Activated CD8-positive, alpha-beta T cell treated with anti-CD3 and anti-CD28 coated beads for 36 hours (primary cell): ENCODE measurements at places on chromosomes 1 and 21.

DNA sequence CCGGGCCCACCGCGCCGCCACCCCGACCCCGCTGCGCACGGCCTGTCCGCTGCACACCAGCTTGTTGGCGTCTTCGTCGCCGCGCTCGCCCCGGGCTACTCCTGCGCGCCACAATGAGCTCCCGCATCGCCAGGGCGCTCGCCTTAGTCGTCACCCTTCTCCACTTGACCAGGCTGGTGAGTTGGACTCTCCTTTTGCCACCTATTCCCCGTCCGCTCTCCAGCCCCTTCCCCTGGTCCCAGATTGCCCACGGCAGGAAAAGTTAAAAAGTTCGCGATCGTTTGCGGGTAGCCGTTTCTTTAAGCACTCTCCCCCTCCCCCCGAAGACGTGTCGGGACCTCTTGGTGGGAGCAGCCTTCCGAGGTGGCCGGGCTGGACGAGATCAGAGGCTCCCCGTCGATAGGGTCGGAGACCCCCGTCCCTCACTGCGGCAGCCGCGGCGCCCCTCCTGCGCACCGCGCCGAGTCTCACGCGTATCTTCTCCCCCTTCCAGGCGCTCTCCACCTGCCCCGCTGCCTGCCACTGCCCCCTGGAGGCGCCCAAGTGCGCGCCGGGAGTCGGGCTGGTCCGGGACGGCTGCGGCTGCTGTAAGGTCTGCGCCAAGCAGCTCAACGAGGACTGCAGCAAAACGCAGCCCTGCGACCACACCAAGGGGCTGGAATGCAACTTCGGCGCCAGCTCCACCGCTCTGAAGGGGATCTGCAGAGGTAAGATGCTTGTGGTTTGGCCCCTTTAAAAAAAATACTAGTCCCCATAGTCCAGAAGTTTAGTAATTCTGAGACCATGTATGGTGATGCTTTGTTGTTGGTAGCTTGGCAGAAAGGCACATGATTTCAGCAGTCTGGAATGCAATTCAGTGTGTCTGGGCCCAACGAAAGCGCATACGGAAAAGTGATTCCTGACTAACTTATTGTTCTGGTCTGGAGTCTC is 576 bp downstream of the CCN1 start:
- no peak overlapping the region for H3K27ac ChIP-seq
- peaks cover 32% of the 10 kb centered on the region for H3K4me1 ChIP-seq
- DNase-seq, result peak; percentile 72
- H3K27me3 ChIP-seq, result peaks cover 64% of the 10 kb centered on the region

DNA sequence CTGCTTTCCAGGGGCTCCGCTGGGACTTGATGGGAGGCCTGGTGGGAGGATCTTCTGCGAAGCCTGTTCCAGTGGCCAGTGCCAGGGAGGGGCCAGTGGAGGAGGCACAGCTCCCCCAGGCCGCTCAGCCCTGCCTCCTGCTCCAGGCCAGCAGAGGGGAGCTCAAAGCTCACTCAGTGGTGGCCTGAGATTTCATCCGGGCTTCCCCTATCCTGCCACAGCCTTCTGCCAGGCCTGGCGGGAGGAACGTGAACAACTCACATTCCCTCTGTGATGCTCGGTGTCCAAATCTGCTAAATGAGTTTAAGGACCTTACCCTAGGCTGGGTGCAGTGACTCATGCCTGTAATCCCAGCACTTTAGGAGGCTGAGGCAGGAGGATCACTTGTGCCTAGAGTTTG is 3.3 kb downstream of the CLCNKB start:
- DNase-seq, result no peak
- H3K27me3 ChIP-seq, result peaks cover 14% of the 10 kb centered on the region
- no peaks in the 10 kb centered on the region for H3K4me1 ChIP-seq
- no peak overlapping the region for H3K27ac ChIP-seq
- H3K4me3 ChIP-seq, result no peak overlapping the region

- H3K4me3 ChIP-seq, result no peak overlapping the region
- peak overlapping the region; percentile 66 for H3K27ac ChIP-seq
- H3K27me3 ChIP-seq, result no peaks in the 10 kb centered on the region
Measured at GRCh38 chr21:38958940-38959691, 153.4 kb downstream of the ETS2 start.

DNA sequence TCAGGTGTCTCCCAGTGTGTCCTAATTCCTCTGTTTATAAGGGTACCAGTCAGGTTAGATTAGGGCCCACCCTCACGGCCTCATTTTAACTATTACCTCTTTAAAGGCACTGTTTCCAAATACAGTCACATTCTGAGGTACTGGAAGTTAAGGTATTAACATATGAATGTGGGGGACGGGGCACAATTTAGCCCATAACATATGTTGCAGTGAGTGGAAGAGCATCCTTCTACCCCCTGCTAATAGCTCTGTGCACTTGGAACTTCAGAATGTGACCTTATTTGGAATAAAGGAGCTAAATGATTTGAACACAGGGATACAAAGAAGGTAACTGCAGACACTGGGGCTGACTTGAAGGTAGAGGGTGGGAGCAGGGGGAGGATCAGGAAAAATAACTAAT is 67.3 kb upstream of the ADGRL2 start:
- H3K4me3 ChIP-seq, result no peak overlapping the region
- no peaks in the 10 kb centered on the region for H3K4me1 ChIP-seq
- H3K36me3 ChIP-seq, result no peaks in the 10 kb centered on the region
- H3K27me3 ChIP-seq, result no peaks in the 10 kb centered on the region

- H3K36me3 ChIP-seq, result no peaks in the 10 kb centered on the region
- DNase-seq, result no peak
- peaks cover 7% of the 10 kb centered on the region for H3K27me3 ChIP-seq
- no peaks in the 10 kb centered on the region for H3K4me1 ChIP-seq
- no peak overlapping the region for H3K27ac ChIP-seq
Measured at GRCh38 chr21:38929142-38929541, 123.4 kb downstream of the ETS2 start.

GRCh38 chr1:196649990-196650389 is 1.9 kb upstream of the CFH start:
- no peak for DNase-seq
- H3K4me1 ChIP-seq, result peaks cover 12% of the 10 kb centered on the region
- H3K27ac ChIP-seq, result no peak overlapping the region

DNA sequence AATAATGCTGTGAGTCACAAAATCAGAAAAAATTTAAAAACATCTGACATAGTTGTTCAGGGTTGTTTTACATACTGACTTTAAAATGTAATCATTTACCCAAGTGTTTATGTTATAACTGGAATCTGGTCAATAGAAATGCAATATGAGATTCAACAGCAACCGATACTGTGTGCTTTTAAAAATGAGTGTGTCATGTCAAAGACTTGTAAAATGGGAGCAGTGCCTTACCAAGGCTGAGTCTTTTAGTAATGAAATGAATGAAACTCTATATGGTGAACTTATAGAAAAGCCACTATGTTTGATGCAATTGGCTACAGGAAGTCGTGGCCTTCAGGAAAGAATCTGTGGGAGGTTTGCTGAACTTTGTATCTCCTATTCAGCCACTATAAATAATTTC is 570.2 kb downstream of the DPYD start:
- peaks cover 8% of the 10 kb centered on the region for H3K36me3 ChIP-seq
- no peaks in the 10 kb centered on the region for H3K27me3 ChIP-seq
- H3K4me1 ChIP-seq, result peaks cover 5% of the 10 kb centered on the region
- DNase-seq, result no peak
- no peak overlapping the region for H3K27ac ChIP-seq
- no peak overlapping the region for H3K4me3 ChIP-seq
